ENCODE measurements at places on chromosomes 3 and 15.

- DNase-seq: no peak
Measured at GRCh38 chr15:35751413-35752133, 205.6 kb upstream of the DPH6 start.

DNA sequence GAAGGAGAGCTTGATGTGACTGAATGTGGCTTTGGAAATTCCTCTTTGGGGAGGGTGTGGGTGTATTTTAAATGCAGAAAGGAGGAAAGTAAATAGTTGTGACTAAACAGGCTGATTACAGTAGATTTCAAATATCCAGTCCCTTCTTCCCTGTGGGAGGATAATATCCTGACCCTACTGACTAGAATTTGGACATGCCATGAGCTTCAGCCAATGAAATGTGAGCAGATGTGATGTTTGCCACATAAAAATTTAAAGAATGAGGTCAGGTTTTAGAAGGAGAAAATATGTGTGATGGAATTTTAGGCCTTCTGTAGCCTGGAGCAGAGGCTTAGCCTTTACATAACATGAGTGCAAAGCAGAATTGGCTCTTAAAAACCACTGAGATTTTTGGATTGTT lies 1218.9 kb downstream of the ROBO2 start:
- DNase-seq: no peak

GRCh38 chr3:70963431-70964275 lies 619.9 kb downstream of the FOXP1 start:
- no peak for DNase-seq

- DNase-seq: no peak
Measured at GRCh38 chr3:175716446-175716845, 857.3 kb downstream of the NAALADL2 start.

DNA sequence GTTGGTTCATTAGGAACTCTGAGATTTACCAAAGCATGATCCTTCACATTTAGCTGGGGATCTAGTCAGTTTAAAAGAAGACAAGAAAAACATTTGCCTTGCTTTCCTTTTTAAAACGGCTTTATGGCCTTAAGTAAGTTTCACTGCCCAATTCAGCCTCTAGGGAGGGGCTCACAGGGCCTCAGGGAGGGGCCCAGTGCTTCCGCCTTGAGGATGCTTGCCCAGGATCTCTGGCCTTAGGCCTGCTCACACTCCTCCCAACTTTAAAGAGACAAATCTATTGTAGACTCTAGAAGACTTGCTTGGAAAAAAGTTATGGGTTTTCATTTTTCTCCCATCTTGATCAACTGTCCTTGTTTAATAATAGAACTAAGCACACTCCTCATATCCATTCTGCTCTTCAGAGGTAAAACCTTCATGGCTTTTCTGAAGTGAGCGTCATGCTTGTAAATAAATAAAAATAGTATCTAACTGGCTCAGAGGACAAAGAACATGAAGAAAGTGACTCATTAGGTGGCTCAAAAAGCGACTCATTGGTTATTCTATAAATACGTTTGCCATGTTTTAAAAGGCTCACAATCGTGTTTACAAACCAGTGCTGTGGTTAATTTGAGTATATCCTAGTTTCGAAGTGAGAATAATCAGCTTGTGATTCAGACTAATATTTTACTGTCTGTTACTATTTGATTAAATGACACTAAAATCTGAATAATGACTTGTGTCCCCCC lies 13.7 kb downstream of the PDHB start:
- DNase-seq: no peak

DNA sequence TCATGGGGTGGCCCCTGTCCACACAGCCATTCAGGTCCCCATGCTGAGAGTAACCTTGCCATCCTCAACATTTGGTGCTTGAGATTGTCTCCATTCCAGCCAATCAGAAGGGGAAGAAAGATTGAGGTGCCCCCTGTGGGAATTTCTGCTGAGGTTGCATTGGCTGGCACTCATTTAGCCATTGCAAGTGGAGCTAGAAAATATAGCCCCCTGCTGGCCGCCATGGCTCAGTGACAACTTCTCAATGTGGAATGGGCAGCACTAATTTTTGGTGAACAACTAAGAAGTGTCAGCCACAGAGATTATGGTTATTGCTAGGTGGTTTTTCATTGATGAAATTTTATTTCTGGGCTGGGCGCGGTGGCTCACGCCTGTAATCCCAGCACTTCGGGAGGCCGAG lies 22.0 kb downstream of the COL6A6 start:
- DNase-seq: no peak

DNA sequence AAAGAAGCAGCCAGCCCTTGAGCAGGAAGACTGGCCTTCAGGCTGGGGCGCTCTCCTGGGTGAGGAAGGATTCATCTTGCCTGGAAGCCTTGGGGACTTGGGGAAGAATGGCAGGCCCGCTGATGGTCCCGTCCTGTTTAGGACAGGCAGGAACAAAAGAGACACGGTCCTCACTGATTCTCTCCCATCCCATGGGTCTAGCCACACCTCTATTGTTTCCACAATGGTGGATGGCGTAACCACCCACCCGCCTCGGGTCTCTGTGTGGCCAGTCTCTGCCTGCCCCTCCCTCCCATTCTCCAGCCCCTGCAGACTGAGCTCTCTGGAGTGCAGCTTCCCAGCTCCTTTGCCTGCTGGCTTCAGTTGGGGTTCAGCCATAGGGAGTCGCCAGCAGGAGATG lies 284.3 kb downstream of the UACA start:
- no peak for DNase-seq

DNA sequence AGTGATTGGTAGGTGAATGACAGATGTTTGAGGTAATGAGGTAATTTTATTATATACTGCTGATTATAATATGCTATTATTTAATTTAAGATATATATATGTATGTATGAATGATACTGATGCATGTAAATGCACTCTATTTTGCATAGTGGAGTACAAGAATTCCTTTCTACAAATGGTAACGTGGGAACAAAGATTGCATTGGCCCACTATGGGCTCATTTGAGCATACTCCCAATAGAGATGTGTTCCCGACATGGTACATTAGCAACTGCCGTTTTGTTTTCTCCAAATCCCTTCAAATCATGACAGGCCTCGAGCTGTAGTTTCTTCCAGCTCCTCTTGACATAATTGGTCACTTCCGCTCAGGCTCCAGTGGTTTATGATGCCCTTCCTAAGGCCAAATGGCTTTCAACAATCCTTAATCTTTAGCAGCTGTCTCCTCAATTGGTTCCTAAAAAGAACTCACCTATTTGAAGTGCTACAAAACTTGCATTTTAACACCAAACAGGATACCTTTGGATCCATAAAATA lies 266.1 kb downstream of the ADAMTSL3 start:
- no peak for DNase-seq

DNA sequence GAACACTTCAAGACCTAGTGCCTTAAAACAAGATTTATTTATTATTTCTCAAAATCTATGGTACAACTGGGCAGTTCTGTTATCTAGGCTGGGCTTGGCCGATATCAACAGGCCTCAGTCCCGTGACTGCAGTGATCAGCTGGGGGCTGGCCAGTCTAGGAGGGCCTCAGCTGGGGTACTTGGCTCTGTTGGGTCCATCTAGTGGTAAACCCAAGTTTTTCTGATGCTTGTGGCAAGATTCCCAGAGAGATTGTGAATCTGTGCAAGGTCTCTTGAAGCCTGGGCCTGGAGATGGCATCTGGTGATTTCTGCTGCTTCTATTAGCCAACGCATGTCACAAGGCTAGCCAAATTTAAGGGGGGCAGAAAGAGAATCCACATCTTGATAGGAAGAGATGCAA lies 482.4 kb upstream of the SGO1 start:
- no peak for DNase-seq

DNA sequence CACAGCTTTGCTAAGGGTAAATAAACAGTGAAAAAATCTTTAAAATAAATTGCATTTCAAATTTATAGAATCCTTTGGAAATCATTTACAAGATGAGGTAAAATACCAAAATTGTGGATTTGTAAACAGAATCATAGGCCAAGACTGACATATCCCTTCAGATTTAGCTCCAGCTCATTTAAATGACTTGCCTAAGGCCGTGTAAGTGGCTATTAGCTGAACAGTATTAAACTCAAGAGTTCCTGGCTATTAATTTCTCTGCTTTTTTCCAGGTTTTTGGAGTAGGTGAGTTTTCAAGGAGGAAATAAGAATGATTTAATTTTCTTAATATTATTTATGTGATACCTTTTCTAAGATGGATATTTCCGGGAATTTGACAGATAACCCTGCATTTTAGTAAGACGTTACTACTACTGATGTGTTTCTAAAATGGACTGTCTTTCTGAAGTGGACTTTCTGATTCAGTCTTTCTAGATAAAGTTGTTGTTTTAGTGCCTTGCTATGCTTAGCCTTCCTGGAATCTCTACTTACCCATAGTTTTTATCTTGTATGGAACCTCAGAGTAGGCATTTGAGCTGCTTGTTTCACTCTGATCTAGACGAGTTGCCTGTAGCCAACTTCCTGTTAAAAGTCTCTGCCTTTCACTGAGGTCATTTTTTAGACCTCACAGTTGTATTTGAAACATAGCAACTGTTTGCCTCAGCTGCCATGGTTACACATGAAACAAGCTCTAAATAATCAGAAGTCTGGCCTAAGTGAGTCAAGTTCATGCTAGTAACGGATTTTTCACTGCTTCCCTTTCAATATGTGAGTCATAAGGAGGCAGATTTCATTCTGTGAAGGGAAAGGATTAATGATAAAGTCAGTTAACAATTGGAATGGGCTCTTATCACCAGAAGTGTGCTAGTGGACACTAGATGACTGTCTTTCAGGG lies 127.0 kb downstream of the KLHL25 start:
- DNase-seq: no peak

GRCh38 chr3:38610436-38610835 lies 39.1 kb downstream of the SCN5A start:
- DNase-seq: no peak

DNA sequence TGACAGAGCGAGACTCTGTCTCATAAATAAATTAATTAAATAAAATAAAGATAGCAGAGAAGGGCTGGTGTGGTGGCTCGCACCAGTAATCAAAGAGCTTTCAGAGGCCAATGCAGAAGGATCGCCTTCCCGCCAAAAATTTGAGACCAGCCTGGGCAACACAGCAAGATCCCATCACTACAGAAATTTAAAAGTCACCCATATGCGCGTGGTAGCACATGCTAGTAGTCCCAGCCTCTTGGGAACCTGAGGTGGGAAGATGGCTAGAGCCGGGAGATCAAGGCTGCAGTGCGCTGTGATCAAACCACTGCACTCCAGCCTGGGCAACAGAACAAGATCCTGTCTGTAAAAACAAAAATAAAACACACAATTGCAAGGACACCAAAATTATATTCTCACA lies 9.6 kb downstream of the SMARCC1 start:
- DNase-seq: no peak

DNA sequence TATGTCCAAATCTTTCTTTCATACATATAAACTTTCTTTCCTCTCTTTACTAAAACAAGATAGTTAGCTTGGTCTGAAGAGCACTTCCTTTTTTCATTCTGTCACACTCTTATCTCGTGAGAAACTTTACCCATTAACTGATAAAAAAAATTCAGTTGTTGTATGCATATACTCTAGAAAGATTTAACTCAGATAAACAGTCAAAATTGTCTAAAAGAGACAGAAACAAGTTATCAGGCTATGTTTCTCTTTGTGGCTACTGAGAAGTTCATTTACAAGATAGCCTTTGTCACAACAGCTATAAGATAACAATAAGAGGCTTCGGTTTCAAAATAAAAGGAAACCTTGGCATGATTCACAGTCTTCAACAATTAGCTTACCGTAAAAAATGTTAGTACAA lies 235.7 kb upstream of the ATP10A start:
- no peak for DNase-seq

- no peak for DNase-seq
Measured at GRCh38 chr3:40801284-40801741, 276.6 kb downstream of the ZNF621 start.

GRCh38 chr3:188135271-188135670 lies 18.7 kb upstream of the LPP start:
- DNase-seq: no peak

DNA sequence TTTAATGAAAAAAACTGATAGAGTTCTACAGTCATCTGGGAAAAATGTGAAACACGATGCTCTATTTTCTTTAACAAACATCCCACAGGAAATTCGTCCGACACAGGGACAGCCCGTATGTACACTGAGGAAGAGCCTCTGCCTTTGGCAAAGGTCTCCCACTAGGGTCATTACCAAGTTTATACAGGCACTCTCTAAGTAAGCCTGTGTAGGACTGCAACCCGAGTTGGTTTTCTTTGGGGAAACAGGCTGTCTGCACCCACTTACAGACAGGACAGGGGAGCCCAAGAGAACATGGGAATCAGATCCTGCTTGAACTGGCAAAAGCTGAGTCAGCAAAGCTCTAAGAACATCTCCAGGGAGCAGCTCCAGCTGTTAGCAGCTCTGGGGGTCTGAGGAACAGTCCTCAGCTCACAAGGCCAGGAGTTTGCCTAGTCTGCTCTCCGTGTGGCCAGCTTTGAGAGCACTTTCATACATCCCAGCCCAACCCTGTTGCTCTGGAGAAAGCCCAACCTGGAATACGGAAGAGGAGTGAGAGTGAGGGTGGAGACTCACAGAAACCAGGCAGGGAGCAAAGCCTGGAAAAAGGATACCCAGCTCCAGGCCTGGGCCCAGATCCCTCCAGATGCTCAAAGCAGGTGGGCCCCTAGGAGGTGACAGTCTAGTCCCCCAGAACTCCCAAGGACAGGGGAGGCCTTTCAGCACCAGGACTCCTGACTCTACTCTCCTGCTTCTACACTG lies 1.9 kb downstream of the TBC1D2B start:
- no peak for DNase-seq

GRCh38 chr15:63067976-63068743 lies 25.6 kb downstream of the TPM1 start:
- DNase-seq: no peak

- no peak for DNase-seq
Measured at GRCh38 chr3:148265841-148266240, 431.9 kb upstream of the AGTR1 start.

GRCh38 chr3:435161-435560 lies 238.6 kb downstream of the CHL1 start:
- no peak for DNase-seq

- no peak for DNase-seq
Measured at GRCh38 chr3:14199641-14200040, 21.0 kb downstream of the LSM3 start.

DNA sequence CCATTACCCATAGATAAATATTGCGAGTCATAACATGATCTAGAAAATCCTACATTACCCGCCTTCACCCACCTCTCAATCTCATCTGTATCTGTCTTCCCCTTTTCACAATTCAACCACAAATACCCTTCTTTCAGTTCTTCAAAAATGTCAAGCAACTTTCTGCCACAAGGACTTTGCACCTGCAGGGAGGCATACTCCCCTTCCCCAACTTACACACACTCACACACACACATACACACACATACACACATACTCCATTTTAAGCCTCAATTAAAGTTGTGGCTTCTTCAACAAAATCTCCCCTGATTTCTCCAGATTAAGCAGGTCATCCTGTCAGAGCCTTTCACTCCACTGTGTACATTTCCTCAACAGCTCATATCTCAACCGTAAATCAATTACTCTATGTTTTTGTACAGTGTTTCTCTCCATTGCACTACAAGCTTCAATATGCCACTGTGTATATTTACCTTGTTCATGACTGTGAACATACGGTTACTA lies 33.1 kb upstream of the CCDC50 start:
- DNase-seq: no peak

GRCh38 chr3:196471551-196471950 lies 32.0 kb downstream of the RNF168 start:
- DNase-seq: no peak

GRCh38 chr15:54250326-54250725 lies 272.1 kb downstream of the UNC13C start:
- no peak for DNase-seq

All from activated T-helper 1 cell treated with anti-CD3 and anti-CD28 coated beads, Interleukin-2, amount 50 U/mL, for 16 hours (primary cell).